Endothelial cell (in vitro differentiated cells): ENCODE measurements at places on chromosomes 1 and 21. TPM values are rescaled to one million over a fixed set of nuclear protein-coding genes. Genes with fewer than 3 reads are reported as not detected.

SLC6A17 gene
- total RNA-seq, result 46.1 TPM

RBBP4 gene
- total RNA-seq, result 280 TPM

- no peak for DNase-seq
These were observed 14.0 kb downstream of the ZNF644 start for GRCh38 chr1:91007827-91008226.

DNA sequence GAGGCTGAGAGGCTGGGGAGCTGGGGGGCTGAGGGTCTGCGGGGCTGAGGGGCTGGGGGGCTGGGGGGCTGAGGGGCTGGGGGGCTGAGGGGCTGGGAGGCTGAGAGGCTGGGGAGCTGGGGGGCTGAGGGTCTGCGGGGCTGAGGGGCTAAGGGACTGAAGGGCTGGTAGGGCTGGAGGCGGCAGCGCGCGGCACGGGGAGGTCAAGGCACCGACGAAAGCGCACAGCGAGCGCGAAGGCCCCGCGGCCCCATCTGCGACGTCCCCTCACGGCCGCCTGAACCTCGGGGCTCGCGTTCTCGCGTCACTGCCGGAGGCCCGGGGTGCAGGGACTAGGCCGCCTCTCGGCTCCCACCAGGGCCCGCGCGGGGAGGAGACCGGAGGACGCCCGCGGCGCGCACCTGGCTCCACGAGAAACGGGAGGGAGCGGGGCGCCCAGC is 356 bp downstream of the INTS11 start:
- no peak for DNase-seq

- DNase-seq, result no peak
These were observed 32.3 kb downstream of the LRRC53 start for GRCh38 chr1:74480068-74480467.

GRCh38 chr21:15895142-15896106 is 165.6 kb downstream of the USP25 start:
- DNase-seq, result no peak

DNA sequence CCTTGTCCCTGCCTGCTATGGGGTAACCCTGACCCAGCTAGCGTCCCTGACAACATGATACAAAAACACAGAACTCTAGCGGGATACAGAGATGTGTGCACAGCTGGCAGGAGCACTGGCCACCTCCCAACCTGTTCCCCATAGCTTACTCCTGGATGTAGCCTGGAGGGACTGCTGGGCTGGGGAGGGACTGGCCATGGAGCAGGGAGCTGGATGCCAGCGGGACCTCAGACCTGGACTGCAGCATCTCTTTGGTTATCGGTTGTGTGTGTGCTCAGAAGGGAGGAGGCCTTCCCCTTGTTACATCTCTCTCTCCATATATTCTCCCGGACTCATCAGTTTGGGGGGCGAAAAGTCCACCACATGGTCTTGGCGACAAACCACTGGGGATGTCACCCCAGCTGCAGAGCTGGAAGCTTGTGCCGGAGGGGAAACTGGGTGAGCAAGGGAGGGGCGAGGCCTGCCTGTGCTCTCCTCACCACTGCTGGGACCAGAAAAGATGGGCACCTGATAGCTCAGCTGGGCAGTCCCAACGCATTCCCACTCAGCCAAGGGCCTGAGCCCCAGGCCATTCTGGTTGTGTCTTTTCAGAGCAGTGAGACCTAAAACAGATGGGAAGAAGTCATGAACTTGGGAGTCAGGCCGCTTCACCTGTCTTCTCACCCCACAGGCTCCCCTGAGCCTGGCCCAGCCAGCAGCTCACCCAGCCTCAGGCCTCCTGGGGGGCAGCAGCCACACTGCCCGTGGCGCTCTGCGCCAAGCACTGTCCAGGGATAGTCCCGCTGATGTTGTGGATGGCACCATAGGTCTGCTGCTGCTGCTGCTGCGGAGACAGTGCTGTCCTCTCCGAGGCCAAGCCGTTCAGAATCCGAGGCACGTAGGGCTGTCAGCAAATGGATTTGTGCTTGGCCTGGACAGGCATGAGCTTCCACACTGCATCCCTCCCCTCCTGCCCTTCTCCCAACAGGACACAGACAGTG is 35.6 kb downstream of the TMEM63A start:
- no peak for DNase-seq
